ENCODE measurements at places on chromosomes 13 and 19.
A peak's percentile ranks its signal among the peaks of the same experiment; 100 is the strongest.

GRCh38 chr19:16462757-16463250 lies 9.0 kb downstream of the EPS15L1 start:
- DNase-seq: no peak

- peak; percentile 89 for DNase-seq
Measured at GRCh38 chr13:21476893-21477472, 17.9 kb upstream of the ZDHHC20 start.

DNA sequence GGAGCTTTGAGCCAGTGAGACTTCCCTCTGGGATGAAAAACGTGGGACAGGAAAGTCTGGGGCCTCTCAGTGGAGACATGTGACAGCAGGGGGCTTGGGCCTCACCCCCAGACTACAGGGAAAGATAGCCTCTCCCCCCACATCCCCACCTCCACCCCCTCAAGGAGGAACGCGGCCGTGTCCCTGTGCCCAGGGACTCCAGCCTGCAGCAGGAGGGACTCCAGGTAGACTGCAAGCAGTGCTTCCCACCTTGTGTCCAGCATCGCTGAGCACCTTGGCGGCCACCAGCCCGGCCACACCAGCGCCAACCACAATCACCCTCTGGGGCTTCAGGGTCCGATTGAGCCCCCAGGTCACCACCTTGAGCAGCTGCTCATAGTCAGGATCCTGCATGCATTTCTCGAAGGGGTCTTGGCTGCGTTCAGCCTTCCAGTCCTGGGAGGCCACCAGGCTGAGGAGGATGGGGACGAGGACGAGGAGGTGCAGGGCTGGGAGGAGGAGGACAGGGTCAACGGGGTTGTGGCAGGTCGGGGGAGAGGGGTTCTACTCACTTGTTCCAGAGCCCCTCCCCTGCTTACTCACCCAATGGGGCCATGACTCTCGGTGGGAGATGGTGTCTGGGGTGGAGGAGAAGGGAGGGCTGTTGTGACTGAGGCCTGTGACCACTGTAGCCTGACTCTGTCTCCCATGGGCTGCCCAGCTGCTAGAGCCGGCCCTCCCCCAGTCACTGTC lies 955 bp downstream of the IL4I1 start:
- DNase-seq: peak; percentile 83

DNA sequence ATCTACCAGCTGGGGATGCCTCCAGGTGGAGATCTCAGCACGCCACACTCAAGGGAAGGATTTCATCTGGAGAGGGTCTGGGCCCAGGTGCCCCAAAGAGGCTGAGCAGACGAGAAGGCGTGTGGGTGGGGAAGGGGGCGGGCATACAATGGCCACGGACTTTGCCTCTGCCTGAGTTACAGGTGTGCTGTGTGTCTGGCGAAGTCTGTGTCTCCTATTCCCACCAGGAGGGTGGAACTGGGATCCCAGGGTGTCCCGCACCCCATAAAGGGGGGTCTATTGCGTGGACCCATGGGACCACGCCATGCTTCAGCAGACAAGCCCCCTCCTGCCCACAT lies 3.6 kb downstream of the TLE2 start:
- DNase-seq: no peak

- no peak for DNase-seq
Measured at GRCh38 chr13:28679628-28680027, 20.7 kb downstream of the POMP start.
